Choroid plexus epithelial cell (primary cell): ENCODE measurements at places on chromosomes 16 and 17.

DNA sequence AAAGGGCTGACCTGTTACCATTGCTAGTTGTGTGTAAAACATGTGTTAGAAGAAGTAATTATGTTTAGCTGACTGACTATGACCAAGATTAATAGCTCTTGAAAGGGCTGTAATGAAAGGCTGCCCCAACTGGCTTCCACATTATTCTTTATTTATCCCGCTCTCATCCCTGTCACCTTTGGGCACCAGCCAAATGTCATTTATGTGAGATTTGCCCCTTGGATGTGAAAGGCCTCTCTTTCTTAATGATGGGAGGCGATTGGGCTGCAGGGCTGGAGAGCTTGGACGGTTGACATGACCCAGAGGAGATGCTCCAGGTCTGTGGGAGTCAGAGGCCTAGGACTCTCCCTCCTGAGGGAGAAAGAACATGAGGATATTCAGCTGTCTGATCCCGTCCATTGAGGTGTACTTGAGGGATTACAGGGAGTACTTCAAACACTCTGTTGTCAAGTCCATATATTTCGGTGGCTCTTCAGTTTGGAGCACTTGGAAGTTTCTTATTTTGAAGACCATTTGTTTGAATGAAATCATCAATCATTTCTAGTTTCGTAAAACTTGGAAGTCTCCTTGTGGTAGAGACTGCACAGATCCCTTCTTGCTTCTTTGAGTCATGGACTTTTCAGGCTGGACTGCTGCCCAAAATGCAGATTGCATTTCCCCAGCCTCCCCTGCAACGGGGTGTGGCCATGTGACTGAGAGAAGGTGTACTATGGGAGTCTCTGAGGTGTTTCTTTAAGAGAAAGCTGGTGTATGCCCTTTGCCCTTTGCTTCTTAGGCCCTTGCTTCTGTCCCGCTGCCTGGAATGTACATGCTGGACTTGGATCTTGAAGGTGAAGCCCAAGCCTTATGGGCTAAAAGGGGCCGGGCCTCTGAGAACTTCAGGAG lies 51.3 kb downstream of the FTO start:
- DNase-seq, result peak; percentile 71

GRCh38 chr16:85573696-85574641 lies 39.2 kb upstream of the GSE1 start:
- DNase-seq, result peak; percentile 54

DNA sequence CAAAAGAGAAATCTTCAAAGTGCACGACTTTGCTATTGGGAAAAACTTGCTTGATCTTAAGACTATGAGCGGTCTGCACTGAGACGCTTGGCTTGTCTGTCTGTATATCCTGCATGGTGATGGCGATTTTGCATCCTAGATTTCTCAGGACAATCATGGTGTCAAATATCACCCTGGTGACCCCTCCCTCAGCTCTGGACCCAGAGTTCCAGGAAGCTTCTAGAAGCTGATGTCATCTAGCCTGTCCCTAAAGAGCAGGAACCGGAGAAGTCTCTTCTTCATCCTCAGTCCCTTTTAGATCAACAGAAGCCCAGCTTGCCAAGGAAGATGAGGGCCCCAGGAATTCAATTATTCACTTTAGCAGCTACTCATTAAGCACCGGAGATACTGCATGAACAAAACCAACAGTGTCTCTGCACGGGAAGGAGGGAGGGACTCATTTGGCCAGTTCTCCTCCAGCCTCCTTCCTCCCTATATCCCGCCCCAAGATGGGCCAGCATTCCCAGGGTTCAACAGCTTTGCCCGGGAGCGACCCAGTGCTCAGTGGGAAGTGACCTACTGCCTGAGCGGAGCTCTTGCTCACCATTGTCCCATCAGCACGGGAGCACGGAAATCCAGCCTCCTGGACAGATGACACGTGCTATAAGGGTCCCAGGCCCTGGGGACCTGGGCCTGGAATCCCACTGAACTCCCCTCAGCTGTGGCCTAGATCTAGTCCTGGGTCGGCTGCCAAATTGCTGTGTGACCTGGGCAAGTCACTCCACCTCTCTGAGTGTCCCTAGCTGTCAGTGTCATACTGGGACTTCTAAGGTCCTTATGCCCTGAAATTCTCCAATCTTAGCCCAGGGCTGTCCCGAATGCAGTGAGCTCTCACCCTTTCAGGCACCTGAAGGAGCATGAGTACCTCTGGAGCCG lies 3.8 kb downstream of the EMP2 start:
- DNase-seq, result no peak

DNA sequence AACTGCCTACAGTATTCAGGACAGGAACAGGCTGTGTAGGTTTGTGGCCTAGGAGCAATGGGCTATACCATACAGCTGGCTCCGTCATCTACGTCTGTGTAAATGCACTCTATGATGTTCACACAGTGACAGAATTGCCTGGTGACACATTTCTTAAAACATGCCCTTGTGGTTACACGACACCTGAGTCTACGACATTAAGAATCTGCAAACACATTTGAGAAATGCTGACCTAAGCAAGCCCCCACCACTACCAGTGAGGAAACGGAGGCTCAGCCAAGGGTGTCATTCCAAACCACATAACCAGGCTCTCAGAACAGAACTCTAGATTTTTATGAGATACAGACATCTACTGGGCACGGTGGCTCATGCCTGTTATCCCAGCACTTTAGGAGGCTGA lies 23.5 kb downstream of the USP36 start:
- DNase-seq, result no peak

DNA sequence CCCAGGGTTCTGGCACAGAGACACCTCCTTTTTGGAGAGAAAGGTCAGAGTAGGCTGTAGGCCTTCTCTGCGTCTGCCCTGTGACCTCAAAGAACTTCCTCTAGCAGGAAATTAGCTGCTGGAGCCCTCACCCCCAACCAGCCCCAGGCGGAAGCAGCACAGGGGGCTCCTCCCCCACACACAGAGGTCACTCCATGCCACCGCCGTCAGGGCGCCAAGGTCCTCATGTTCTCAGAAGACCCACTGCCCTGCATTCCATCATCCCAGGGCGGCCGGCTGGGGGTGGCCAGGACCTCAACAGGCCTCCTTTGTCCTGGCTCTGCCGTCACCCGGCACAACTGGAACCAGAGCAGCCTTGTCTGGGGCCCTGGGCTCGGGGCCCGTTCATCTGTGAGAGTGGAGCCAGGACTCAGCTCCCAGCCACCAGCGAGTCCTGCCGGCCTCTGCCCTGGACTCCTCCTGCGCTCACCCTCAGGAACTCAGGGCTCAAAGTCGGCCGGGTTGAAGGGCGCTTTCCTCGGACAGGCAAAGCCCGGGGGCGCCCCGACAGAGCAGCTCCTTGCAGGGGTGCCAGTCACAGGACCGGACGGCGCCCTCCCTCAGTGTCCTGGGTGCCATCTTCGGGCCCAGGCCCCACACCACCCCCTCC lies 1.2 kb downstream of the TMC6 start:
- no peak for DNase-seq
